Dorsolateral prefrontal cortex (tissue), 122 donors: ENCODE measurements at places on chromosomes 4 and X. TPM values are rescaled to one million over a fixed set of nuclear protein-coding genes. Genes with fewer than 3 reads are reported as not detected.

- no peak for DNase-seq
Observed at GRCh38 chrX:135522132-135522530, 1.7 kb downstream of the INTS6L start.

- DNase-seq: no peak
Observed at GRCh38 chr4:53313510-53313909, 52.4 kb downstream of the SCFD2 start.

- peak; percentile 30 for DNase-seq
Observed at GRCh38 chrX:39214387-39215126, 413.3 kb downstream of the MID1IP1 start.

DNA sequence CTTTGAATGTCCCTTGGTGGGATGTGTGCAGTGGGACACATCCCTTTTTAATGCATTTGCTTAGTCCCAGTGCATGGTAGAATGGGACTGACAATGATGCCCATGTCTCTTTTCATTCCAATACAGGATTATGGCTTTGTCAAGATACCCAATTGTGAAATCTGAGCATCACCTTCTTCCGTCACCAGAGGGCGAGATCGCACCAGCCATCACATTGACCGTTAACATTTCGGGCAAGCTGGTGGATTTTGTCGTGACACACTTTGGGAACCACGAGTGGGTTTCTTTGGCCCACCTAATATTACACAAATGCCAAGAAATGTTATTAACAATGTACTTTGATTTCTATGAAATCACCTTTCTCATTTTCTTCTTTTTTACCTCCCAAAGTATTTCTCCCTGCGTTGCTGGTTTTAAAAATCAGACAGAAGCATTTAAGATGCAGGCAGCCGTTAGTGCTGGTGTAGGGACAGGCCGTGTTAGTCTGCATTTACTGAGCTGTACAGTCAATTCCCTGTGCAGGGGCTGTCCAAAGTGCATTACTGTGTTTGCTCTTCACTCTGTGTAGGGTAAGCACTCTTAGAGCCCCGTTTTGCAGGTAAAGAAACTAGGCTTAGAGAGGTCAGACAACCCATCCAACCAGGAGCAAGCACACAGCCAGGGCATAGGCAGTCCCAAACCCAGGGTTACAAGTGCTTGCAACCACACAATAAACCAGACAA is 46.5 kb downstream of the CWH43 start:
- peak; percentile 36 for DNase-seq

DNA sequence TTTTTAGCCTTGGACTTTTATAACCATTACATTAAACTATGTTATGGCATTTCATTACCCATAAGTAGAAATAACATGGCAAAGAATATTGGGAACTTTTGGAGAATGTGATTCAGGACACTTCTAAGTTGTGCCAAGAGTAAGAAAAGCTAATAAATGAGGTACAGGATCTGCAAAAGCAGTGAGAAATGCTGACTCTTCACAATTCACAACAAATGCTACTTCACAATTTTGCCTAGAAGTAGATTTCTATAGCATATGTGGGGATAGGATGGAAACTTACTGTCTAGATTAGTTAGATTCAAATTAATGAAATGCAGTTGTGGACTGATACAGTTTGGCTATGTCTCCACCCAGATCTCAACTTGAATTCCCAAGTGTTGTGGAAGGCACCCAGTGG is 173.7 kb downstream of the COMMD8 start:
- DNase-seq: no peak

- DNase-seq: no peak
Observed at GRCh38 chr4:91116861-91117260, 989.7 kb downstream of the CCSER1 start.

DNA sequence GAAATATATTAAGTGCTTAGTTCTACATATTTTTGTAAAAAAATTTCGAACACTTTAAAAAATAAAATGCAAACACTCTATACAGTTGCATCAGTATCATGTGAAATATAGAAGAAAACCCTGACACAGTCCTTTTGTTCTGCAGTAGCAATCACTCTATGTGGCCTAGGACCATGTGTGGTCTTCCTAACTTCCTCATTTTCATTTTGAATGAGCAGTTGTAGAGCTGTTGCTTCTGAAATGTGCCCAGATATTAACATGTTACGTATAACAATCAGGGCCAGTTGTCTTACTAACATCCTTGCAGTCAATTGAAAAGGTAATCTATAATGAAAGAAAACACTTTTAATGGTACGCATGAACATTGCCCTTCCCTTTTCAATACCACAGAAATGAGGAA is 107.9 kb downstream of the ZNF827 start:
- no peak for DNase-seq

- DNase-seq: no peak
Observed at GRCh38 chr4:12270546-12270945, 841.9 kb upstream of the HS3ST1 start.

DNA sequence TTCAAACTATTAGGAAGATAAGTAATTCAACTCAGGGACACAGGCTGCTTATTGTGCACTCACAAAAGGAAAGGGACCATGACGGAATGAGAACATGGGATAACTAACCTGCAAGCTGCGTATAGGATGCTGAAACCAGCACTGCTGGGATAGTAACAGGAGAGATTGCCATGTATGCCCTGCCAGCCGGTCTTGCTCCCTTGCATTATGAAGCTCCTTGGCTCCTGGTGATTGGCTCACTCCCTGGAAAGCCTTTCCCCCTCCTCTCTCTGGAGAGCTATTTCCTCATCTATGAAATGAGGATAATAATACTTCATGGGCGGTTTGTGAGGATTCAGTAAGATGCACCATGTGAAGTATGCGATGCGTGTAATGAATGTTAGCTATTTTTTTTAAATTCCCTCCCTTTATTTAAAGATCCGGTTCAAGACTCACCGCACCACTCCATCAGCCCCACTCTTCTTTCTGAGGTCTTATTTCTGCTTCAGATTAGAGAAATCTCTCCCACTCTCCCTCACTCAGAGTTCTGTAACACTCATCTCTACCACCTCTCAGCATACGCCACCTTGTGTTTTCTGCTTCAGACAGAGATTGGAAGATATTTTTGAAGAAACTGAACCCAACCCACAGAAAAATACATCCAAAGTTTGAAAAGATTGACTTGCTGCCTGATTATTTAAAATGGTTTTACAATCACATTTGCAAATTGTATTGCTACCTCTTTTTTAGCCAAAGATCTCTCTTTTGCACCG is 18.4 kb downstream of the MSMO1 start:
- DNase-seq: no peak

DNA sequence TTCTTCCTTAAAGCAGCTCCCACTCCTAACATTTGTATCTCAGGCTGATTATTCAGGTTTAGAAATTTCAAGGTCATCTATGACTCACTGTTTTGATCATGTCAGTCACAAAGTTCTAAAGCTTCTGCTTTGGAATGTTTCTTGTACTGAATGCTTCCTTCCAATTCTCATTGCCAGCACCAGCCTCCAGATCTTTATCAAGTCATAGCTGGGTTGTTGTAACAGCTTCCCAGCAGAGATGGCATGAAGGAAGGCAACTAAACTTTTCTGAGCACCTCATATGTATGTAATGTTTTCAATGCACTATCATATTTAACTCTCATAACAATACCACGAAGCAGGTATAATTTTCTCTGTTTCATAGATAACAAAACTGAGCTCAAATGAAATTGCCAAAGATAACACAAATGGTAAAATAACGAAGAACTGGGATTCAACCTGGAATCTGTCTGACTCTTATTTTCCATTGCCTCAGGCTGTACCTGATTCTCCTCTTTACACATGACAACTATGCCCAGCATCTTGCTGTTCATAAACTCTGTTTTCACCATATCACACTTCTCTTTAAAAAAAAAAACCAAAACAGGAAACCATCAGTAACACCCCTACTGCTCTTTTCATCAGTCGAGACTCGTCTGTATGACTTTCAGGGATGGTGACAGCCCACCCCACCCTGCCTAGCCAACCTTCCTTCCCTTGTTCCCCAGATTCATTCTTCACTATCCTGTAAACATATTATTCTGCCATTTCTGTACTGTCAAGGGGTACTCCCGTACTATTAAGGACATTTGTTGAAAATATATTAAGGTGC is 13.4 kb downstream of the TRPC3 start:
- DNase-seq: no peak

DNA sequence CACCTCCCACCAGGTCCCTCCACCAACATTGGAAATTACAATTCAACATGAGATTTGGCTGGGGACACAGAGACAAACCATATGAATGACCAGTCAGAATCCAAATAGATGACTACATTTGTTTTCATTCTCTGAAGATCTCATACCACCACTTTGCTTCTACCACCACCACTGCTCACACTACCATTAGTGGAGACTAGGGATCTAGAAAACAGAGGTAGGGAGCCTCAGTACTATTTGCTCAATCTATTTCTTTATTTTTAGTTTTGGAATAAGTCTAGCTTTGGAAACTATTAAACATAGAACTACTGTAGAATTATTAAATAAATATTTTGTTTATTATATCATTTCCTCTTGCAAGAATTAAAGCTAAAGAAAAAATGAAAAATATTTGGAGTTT is 727.9 kb downstream of the CCSER1 start:
- DNase-seq: no peak

DNA sequence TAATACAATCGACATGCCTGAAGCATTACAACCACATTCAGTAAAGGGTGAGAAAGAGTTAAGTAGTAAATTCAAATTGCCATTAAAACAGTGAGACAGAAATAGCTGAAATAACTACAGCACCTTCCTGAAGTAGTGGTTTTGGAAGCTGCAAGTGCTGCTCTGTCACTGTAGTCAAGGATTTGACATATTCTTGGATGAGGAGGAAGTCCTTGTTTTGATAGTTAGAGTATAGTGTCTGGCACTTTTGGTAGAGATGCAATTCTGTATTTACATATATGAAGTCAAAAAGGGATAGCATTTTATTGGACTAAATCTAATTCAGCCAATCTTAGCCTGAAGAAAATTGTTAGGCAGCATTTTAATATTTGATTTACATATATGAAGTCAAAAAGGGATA is 1559.6 kb downstream of the TECRL start:
- no peak for DNase-seq

- DNase-seq: no peak
Observed at GRCh38 chrX:2502120-2502667, 1.4 kb upstream of the DHRSX start.

DNA sequence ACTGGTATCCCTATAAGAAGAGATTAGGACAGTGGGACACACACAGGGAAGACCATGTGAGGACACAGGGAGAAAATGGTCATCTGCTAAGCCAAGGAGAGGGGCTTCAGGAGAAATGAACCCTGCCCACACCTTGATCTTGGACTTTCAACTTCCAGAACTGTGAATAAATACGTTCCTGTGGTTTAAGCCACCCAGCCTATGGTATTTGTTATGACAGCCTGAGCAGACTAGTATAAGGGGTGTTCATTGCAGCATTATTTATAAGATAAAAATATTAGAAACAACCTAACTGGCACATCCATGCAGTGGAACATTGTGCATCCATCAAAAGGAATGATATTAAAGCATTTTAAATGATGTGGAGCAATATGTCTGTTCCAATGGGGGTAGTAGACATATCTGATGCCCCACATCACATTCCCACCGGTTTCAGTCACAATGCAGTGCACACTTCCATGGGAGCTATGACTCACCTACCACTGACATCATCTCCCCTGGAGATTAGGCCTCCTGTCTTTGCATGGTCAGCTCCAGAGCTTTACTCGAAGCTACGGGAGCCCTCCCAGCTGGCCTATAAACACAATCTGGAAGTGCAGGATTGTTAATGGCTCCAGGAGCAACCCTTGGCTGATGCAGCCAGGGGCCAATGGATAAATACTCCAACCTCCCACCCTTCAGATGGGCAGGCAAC is 38.9 kb upstream of the MAMLD1 start:
- no peak for DNase-seq

DNA sequence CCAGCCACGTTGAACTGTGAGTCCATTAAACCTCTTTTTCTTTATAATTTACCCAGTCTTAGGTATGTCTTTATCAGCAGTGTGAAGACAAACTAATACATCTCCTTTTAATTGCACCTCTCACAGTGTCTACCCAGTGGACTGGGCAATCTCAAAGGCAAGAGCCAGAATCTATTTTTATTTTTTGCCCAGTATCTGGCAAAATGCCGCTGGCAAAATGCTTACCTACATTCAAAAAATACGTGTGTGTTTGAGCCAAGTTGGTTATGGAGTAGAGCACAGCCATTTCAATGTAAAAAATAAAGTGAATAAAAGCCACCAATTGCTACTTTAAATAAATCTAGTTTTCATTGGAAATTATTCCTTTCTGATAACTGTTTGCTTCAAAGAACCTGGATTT is 199.9 kb downstream of the GC start:
- DNase-seq: no peak

GRCh38 chr4:110268352-110268751 is 69.9 kb upstream of the ELOVL6 start:
- no peak for DNase-seq

GRCh38 chrX:55056820-55057674 is 17.8 kb upstream of the PAGE2B start:
- no peak for DNase-seq

DNA sequence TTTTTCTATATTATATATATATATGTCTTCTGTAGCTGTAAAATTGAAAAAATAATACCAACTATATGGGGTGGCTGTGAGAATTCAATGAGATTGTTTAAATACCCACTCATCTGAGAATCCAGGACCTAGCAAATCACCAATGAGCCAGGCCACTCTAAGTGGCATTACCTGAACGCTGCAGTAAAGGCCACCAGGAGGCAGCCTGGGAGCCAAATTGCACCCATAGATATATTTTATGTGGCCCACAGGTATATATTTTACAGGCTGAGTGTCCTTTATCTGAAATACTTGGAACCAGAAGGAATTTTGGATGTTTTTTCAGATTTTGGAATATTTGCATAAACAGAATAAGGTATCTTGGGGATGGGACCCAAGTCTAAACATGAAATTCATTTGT is 58.2 kb upstream of the C4orf50 start:
- DNase-seq: no peak

DNA sequence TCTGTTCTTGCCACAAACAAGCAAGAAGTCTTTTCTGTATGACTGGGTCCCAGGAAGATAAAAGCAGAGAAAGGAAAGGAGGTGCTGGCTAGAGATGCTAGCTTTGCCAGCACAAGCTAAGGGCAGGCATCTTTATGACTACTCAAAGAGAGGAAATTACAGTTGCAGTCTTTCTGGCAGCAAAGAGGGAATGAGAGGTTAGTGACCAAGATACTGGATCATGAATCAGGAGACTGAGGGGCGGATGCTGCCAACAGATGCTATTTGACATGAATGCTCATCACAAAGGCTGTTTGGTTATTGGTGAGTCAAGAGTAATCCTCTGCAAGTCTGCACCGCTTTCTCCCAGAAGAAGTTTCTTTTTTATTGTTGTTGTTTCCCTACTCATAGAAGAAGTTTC is 5.5 kb upstream of the XIAP start:
- DNase-seq: no peak

GRCh38 chrX:150683536-150684146 is 9.6 kb upstream of the MTMR1 start:
- DNase-seq: no peak

GRCh38 chrX:1741816-1742394 is 127.0 kb downstream of the ASMT start:
- no peak for DNase-seq

Gene MAGEA1
- not detected for total RNA-seq

Gene MAGEA4
- not detected for total RNA-seq

Gene SMIM31
- total RNA-seq: not detected

Gene TASL
- total RNA-seq: 1.1 TPM

Gene PPP1R2C
- total RNA-seq: not detected

Gene NAA10
- 74.1 TPM for total RNA-seq

Gene SMARCA1
- total RNA-seq: 44.2 TPM

Gene DMD
- 74.5 TPM for total RNA-seq

Gene TRAM1L1
- 6.1 TPM for total RNA-seq

Gene FGG
- not detected for total RNA-seq

Gene CFAP47
- 2.2 TPM for total RNA-seq

Gene CXCL1
- total RNA-seq: 2.1 TPM

Gene FRMPD4
- 39.2 TPM for total RNA-seq

Gene IL9R
- not detected for total RNA-seq

Gene PAGE2B
- total RNA-seq: not detected
